SW 1271 (cell line): ENCODE measurements at places on chromosomes 7 and 10.
A peak's percentile ranks its signal among the peaks of the same experiment; 100 is the strongest.

GRCh38 chr7:55172161-55172560 is 153.3 kb downstream of the EGFR start:
- DNase-seq, result no peak

GRCh38 chr10:88991161-88991898 is 732 bp downstream of the FAS start:
- DNase-seq, result no peak

DNA sequence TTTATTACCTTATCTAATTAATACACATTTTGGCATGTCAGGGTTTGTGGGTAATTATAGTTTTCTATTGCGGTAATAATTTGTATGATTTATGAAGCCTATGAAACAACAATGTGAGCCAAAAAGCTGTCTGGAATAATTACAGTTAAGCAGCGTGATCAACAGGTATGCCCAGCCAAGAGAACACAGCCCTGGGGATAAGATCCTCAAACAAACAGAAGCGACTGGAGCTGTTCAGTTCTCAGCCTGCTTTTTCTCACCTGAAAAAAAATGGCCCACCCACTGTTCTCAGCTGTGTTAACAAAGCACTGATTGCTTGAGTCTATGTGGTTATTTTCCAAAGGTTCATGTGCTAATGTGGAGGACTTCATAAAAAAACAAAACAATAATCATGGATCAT is 855.8 kb downstream of the GATA3 start:
- DNase-seq, result no peak

- no peak for DNase-seq
Measured at GRCh38 chr7:27112361-27112760, 9.9 kb upstream of the HOXA2 start.

DNA sequence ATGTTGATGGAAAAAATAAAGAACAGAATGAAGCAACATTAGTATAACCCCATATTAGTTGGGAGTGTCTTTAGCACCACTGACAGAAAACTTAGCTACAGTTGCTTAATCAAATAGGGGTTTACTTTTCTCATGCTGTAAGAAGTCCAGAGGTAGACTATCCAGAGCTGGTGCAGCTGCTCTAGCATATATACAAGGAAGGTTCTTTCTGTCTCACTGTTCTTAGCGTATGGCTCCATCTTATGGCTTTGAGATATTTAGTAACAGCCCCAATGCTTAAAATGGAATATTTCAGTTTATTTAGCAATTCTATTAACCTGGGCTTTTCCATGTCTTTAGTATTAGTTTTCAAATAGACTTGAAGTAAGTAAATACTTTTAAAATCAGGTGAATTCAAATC is 15.2 kb upstream of the WNT2 start:
- no peak for DNase-seq

DNA sequence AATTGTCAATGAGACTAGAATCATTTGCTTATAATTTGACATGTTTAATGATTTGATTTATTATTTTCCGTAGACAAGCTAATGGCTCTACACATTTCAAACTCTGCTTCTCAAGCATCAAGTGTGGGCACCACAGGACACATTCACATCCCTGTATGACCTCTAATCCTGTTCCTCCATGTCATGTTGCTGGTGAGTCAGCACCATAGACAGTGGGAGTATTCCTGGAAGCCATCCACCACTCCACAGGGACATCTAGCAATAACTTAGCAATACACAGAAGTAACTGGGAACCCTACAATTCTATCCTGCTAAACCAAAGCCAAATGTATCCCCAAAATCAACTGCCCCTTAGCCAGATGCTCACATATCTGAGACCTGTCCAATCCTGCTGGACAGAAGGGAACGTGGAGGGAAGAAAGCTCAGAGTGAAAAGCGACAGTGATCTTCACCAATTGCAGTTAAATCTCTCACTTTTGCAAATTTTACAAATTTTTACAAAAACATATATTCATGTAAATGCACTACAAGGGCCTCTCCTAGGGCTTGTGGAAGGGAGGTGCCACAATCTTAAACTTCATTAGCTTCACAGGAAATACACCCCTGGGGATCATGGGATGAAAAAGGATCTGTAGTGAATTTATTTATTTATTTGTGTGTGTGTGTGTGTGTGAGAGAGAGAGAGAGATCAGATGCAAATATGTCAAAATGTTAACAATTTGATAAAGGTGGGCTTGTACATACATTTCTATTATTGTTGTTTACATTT is 126.5 kb downstream of the GFRA1 start:
- no peak for DNase-seq

- DNase-seq, result no peak
Measured at GRCh38 chr10:3671386-3671955, 113.5 kb downstream of the KLF6 start.

GRCh38 chr10:79185796-79186374 is 117.1 kb downstream of the ZMIZ1 start:
- no peak for DNase-seq

DNA sequence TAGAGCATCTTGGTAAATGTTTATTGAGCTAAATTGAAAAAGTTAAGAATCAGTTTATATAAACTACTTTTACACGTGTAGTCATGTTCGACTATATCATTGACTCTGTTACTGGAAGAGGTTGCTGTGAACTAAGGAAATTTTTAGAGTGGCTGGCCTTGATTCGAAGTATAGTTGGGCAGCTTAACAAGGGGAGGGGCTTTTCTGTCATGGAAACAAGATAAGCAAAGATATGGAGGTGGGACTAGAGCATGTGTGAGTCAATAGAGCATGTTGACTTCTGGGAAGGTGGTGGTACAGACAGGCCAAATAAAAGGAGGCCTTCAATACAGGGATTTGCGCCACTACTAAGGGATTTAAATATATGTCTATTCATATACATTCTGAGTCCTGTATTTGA is 7.6 kb downstream of the ATP5F1C start:
- peak; percentile 32 for DNase-seq

DNA sequence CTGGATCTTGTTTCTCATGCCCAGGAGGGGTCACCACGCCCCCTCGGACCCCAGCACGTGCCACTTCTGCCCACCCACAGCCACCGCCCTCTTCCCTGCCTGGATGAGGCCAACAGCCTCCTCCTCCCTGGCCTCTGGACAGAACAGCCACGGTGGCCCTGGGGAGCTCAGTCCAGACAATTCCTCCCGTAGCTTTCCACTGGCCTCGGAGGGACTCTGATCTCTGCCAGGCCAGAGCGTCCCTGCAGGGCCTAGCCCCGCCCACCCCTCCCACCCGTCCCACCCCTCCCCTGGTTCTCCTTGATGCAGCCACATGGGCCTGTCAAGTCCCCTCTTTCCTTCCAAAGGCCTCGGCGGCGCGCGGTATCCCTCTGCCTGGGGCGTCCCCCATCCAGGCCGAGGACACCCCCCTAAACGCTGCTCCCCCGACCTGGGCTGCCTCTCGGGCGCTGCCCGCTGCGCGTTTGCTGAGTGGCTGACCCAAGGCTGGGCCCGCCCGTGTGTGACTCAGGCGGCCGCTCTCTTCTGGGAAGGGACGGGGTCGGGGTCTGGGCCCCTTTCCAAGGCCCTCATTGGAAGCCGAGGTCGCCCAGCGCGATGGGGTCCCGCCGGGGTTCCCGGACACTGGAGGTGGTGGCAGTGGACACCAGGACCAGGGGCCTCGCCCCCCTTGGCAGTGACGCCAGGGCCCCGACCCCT is 557 bp downstream of the TMEM120A start:
- DNase-seq, result peak; percentile 23

DNA sequence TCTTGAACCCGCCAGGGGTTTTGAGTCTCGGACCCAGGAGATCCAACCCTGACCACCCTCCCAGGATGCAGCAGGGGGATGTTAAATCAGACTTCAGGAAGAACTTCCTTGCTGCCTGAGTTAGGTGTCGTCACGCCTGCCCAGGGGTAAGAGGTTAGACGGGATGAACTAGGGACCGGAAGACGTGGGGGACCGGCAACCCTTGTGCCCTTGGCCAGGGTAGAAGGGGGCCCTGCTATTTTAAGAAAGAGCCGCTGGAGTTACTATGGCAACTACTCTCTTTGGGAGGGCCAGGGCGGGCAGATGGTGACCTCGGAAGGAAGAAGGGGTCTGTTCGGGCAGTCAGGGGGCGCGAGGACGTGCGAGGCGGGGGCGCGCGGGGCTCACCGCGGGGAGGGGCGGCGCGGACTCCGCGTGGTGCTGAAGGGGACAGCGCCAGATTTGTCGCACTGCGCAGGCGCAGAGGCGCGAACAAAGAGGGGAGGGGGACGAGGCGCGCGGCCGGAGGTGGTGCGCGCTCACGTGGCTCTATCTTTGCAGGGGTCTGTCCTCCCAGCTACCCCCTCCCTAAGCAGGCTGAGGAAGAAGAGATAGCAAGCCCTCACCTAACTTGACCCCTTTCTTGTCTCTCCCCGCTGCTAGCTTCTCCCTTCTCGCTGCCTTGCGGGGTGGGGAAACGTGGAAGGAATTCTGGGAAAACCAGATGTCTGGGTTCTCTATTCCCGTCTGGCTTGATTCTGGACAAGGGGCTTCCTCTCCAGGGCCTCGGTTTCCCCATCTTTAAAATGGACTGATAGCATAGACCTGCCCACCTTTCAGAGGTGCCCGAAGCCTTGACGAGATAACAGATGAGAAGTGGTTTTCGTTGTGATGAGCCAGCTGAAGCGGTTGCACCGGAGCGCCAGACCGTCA is 940 bp upstream of the PSD start:
- DNase-seq, result no peak

GRCh38 chr10:91796331-91797047 is 1.7 kb upstream of the TNKS2 start:
- no peak for DNase-seq

GRCh38 chr7:141697211-141697871 is 4.6 kb downstream of the DENND11 start:
- no peak for DNase-seq

- DNase-seq, result peak; percentile 19
Measured at GRCh38 chr10:24951201-24952142, 934 bp downstream of the PRTFDC1 start.

GRCh38 chr10:34273340-34273739 is 541.8 kb downstream of the PARD3 start:
- no peak for DNase-seq

- no peak for DNase-seq
Measured at GRCh38 chr10:120131183-120131582, 238.7 kb downstream of the SEC23IP start.

DNA sequence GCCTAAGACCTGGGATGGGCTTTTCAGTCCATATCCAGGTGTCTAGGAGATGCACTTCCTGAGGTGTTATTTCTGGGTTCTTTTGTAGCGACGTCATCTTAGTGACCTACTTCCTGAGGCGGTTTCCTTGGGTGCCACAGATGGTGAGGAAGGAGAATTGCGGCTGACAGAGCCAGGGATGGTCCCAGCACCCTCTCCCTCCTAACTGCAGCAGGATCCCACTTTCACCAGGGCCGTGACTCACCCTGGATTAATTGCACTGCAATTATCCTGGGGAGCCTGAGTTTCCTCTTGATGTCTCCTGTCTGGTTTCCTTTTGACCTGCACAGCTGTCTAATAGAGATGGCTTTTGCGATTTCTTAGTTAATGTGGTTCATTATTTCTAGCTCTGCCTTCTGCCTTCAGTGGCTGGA is 271.7 kb downstream of the TCF7L2 start:
- no peak for DNase-seq

DNA sequence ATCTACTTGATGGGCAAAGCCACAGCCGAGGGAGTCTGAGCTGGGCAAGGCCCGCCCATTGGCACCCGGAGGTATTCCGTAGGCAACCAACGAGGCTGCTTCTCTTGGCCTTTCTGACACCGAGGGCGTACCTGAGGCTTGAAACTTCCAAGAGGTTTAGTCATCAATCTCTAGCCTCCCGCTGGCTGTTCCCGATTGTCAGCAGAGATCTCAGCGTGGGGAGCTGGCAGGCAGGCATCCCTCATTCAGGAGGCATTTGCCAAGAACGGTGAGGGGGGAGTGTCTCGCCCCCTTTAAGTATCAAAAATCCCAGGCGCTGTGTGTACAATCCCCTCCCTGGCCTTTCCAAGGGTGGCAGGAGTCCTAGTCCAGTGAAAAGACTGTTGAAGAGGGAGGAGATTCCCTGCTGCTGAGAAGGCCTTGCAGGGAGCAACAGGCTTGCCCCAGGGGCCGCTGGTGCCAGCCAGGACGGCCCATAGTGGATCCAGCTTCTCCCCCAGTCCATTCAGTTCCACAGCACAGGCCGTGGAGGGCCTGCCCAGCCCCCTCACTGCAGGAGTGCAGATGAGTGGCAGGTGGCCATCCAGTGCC is 39.7 kb downstream of the OAT start:
- DNase-seq, result no peak

- no peak for DNase-seq
Measured at GRCh38 chr7:29346231-29346978, 151.8 kb downstream of the CHN2 start.

DNA sequence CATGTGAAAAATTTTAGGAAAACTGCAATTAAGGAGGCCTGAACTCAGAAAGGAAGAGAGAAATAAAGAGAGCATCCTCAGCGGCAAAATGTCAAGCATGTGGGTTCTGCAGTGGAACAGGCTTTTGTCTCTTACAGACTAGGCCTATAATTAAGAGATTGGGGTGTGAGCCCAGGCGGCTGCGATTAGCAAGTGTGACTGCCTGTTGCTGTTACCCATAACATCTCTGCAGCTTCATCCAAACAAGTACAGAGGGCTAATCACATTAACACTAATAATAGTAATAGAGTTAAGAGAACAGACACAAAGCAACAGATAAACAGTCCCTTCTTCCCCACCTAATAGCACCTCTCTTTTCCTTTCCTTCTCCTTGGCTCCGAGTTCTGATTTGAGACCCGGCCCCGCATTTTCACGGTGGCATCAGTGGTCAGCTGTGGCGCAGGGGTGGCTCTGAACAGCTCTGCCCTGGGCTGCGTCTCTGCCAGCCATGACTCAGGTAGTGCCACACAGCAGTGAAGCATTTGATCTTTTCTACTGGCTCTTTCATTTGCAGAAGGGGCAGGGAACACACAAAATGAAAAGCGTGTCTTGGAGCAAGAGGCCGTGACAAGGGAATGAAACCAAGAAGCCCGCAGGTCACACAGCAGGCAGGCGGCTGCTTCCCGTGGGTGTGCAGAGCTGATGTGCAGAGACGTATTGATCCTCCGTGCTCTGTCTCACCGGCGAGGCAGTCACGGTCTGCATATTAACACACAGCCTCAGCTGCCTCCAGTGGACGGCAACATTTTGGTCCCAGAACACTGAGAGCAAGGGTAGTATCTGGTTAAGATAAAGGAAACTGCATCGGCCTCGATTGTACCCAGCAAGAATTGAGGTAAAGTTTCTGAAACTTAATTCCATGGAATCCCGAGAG is 103.1 kb downstream of the KLF6 start:
- no peak for DNase-seq

DNA sequence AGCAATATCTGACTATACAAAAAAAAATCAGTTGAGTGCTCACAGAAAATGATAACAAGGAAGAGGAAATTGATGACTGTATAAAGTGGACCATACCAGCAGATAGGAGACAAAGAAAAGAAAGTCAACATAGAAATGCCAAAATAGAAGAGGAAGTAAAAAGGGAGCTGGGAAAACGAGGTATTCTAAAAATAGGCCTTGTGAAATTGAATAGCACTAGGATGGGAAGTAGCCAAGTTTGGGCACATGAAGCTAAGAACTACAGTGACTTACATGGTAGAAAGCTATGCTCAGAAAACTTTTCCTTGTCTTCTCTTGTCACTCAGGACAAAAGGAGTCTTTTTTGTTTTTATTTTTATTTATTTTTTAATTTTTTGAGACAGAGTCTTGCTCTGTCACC is 76.2 kb upstream of the APBB1IP start:
- no peak for DNase-seq

- DNase-seq, result no peak
Measured at GRCh38 chr7:159098424-159098786, 46.3 kb downstream of the VIPR2 start.

GRCh38 chr10:14806318-14806717 is 31.5 kb downstream of the CDNF start:
- DNase-seq, result no peak

GRCh38 chr10:11886138-11886474 is 63.0 kb downstream of the PROSER2 start:
- no peak for DNase-seq
